ENCODE measurements at places on chromosomes 1 and 21.

- no peak for DNase-seq
Measured at GRCh38 chr1:163176797-163177196, 25.9 kb downstream of the RGS5 start.

- DNase-seq, result no peak
Measured at GRCh38 chr1:19758227-19758830, 41.4 kb downstream of the TMCO4 start.

DNA sequence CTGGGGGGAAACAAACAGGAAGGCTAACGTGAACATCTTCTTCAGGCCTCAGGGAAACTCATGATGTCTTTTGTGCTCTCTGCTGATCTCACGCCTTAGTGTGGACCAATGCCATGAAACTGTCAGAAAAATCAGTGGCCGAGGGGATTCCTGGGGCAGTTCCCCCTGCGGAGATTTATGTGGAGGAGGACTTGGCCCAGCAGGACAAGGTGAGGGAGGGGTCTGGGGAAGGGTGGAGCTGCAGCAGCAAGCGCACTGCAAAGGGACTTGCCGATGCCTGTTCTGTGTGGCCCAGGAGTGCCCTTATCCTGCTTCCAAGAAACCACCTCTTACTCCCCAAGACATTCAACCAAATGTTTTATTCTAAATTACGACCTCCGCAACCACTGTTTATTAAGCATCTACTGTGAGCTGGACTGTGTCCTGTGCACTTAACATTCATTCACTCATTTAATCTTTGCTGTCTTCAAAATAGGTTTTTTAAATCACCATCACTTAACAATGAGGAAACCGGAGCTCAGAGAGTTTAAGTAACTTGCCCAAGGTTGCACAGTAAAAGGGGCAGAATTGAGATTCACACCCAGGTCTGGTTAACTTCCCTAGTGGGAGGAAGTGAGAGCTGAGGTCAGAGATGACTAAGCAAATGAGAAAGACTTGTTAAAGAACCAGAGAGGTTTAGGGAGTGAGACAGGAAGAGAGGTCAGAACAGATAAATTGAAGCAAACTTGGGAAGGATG, 49.7 kb downstream of the FHAD1 start:
- no peak for DNase-seq

- DNase-seq, result no peak
Measured at GRCh38 chr1:74053407-74053806, 144.6 kb downstream of the LRRIQ3 start.

DNA sequence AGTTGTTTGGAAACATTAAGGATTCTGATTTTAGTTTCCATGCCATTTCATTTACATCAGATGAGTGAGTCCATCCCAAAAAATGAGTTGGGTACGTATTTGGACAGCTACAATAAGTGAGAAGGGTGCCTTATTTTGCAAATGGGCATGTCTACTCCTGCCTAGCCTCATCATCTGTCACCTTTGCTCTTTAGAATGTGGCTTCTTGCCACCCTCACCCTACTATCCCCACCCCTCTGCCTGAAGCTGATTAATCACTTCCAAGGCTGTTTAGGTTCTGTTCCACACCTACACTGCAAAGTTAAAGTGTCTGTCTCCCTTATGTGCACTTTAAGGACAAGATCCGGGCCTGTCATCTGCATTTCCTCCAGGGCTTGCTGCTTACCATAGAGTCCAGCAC, 61.2 kb downstream of the ST6GALNAC5 start:
- no peak for DNase-seq
